ENCODE measurements at places on chromosomes 13 and 19.

DNA sequence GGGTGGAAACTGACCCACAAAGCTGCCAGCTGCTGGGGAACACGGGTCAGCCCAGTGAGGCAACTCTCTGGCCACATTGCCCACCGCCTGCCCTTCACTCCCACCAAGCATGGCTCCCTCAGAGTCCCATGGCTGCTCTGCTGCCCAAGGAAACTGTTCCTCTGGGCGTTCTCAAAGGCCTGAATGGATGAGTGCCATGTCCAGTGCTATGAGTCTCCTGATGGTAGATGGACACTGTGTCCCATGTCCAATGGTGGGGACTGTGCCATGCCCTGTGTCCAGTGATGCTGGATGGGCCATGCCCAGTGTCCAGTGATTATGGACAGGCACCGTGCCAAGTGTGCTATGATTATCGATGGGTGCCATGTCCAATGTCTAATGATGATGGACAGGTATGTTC, 88.8 kb downstream of the ANKRD10 start:
- H3K27me3 ChIP-seq = no peaks in the 10 kb centered on the region
- H3K4me3 ChIP-seq = no peak overlapping the region
- H3K4me1 ChIP-seq = no peaks in the 10 kb centered on the region

DNA sequence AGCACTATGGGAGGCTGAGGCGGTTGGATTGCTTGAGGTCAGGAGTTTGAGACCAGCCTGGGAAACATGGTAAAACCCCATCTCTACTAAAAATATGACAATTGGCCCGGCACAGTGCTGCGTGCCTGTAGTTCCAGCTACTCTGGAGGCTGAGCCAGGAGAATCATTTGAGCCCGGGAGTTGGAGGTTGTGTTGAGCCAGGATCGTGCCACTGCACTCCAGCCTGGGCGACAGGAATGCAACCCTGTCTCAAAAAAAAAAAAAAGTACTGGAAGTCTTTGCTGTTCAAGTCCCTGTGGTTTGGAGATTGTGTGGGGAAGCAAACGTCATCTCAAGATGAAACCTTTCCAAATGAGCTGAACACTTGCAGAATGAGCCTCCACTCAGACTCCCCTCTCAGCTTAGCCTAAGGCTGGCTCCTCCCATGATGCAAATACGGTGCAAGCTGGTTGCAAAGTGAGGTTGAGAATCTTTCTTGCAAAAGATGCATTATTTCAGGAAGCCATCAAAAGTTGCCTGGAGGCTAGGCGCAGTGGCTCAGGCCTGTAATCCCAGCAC, 46.2 kb downstream of the MYO9B start:
- no peak for DNase-seq
- peaks cover 21% of the 10 kb centered on the region for H3K4me1 ChIP-seq
- no peaks in the 10 kb centered on the region for H3K36me3 ChIP-seq
- H3K4me3 ChIP-seq = no peak overlapping the region

DNA sequence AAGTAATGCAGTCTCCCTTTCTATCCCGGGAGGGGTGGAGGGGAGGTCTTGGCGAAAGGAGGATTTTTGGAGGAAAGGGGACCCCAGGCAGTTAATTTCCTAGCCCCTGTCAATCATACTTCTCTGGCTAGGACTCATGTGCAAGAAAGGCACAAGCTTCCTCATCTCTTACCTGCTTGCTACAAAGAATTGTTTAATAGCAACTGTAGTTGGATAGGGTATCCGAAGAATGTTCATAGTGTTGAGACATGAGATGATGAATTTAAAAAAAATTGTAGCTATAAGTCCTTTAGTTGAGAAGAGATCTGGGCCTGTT, 525 bp downstream of the BORA start:
- H3K27ac ChIP-seq = peak overlapping the region; percentile 29
- no peak for DNase-seq
- peaks cover 10% of the 10 kb centered on the region for H3K4me1 ChIP-seq
- H3K36me3 ChIP-seq = peaks cover 9% of the 10 kb centered on the region

DNA sequence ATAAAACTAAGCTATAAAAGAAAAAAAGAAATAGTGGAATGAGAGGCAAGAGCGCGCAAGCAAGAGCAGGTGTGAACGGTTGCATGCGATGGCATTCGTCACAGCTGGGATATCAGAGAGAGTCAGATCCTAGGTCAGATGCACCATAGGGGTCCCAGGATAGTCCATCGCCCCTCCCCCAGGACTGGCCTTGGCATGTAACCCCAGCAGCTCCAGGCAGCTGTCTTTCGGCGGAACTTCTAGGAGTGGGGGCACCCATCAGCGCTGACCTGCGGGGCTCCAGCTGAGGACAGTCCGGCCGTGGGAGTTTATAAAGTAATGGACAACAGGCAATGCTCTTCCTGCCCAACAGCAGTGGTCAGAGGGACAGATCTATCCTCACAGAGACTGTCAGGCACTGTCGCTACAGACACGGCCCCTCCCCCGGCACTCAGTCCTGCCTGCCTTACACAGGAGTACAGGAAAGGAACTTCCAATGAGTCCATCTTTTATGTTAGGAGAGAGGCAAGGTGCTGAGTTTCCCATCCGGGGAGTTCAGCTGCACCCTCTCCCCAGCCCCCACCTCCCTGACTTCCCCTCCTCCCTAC, 1.4 kb downstream of the SIAH3 start:
- peaks cover 75% of the 10 kb centered on the region for H3K27me3 ChIP-seq
- H3K36me3 ChIP-seq = no peaks in the 10 kb centered on the region
- no peak overlapping the region for H3K4me3 ChIP-seq
- no peaks in the 10 kb centered on the region for H3K4me1 ChIP-seq
- no peak for DNase-seq

DNA sequence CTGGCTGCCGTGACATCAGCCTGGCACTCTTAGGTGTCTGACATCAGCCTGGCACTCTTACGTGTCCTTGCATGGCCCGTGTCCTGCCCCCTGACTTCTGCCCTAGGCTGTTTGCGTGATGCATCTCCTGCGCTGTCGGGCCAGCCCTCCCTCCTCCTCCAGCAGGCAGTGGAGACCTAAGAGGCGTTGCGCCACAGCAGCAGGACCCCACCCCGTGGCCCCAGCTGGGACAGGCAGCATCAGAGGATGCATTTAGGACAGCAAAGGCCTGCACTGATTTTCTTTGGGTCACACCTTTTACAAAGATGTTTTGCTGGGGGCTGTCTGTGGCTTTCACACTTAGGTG, 65.3 kb downstream of the GPR12 start:
- H3K4me3 ChIP-seq = no peak overlapping the region
- no peaks in the 10 kb centered on the region for H3K36me3 ChIP-seq
- H3K27ac ChIP-seq = no peak overlapping the region
- no peaks in the 10 kb centered on the region for H3K27me3 ChIP-seq
- H3K4me1 ChIP-seq = no peaks in the 10 kb centered on the region

- no peaks in the 10 kb centered on the region for H3K27me3 ChIP-seq
- H3K4me1 ChIP-seq = no peaks in the 10 kb centered on the region
- no peak for DNase-seq
- no peak overlapping the region for H3K4me3 ChIP-seq
Observed at GRCh38 chr13:44302940-44303575, 70.6 kb upstream of the SERP2 start.

GRCh38 chr19:47363758-47364531, 14.8 kb downstream of the DHX34 start:
- H3K4me3 ChIP-seq = no peak overlapping the region
- no peaks in the 10 kb centered on the region for H3K27me3 ChIP-seq
- no peak for DNase-seq
- H3K4me1 ChIP-seq = no peaks in the 10 kb centered on the region
- H3K36me3 ChIP-seq = no peaks in the 10 kb centered on the region

- no peak overlapping the region for H3K4me3 ChIP-seq
- no peaks in the 10 kb centered on the region for H3K4me1 ChIP-seq
- DNase-seq = no peak
- H3K27me3 ChIP-seq = no peaks in the 10 kb centered on the region
Observed at GRCh38 chr13:91408971-91409370, 10.6 kb downstream of the GPC5 start.

DNA sequence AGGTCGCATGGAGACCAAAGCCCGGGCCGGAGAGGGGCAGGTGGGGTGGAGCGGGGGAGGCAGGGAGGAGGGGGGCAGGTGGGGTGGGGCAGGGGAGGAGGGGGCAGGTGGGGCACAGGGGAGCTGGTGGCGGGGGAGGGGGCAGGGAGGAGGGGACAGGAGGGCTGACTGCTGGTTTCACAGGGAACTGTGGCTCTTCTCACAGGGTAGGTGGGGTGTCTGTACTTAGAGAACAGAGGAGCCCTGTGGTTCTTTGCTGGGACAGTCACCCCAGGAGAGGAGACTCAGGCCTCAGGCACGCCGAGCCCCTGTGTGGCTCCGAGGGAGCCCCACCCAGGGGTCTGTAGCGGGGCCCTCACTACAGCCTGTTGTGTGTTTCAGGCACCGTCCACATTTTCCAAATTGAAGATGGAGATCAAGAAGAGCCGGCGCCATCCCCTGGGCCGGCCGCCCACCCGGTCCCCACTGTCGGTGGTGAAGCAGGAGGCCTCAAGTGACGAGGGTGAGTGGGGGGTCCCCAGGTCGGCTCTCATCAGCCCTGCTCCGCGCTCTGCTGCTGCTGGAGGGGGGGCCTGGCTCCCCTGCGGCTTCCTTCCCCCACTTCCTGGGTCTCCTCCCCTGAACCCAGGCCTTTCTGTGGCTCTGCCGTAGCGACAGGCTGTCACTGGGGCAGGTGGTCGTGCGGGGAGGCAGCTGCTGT, 162.7 kb downstream of the KDM4B start:
- H3K27ac ChIP-seq = no peak overlapping the region
- H3K36me3 ChIP-seq = peaks cover 69% of the 10 kb centered on the region
- DNase-seq = no peak
- no peaks in the 10 kb centered on the region for H3K27me3 ChIP-seq
- peaks cover 23% of the 10 kb centered on the region for H3K4me1 ChIP-seq

DNA sequence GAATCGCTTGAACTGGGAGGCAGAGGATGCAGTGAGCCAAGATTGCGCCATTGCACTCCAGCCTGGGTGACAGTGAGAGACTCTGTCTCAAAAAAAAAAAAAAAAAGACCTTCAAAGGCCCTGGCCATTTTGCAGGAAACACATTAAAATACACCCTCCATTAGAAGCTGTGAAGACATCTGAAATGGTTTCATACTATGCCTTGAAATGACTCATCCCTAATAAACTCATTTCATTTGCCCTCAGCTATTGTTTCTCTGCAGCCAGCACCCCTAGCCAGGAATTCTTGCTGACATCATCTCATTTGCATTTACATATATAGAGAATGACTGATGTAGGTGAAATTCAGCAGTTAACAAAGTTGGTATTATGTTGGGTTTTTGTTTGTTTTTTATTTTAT, 8.7 kb downstream of the EML2 start:
- DNase-seq = no peak
- H3K4me3 ChIP-seq = no peak overlapping the region
- no peak overlapping the region for H3K27ac ChIP-seq

- no peak overlapping the region for H3K4me3 ChIP-seq
- DNase-seq = no peak
- no peak overlapping the region for H3K27ac ChIP-seq
- H3K27me3 ChIP-seq = no peaks in the 10 kb centered on the region
Observed at GRCh38 chr19:16922949-16923348, 34.1 kb downstream of the F2RL3 start.
